ENCODE measurements at places on chromosomes 3 and 15.

- peak; percentile 13 for DNase-seq
Measured at GRCh38 chr15:74723754-74724334, 1.5 kb downstream of the CYP1A1 start.

- DNase-seq: no peak
Measured at GRCh38 chr3:88584451-88584850, 434.7 kb downstream of the C3orf38 start.

GRCh38 chr15:95715116-95715903 lies 615.2 kb upstream of the NR2F2 start:
- peak; percentile 75 for DNase-seq

DNA sequence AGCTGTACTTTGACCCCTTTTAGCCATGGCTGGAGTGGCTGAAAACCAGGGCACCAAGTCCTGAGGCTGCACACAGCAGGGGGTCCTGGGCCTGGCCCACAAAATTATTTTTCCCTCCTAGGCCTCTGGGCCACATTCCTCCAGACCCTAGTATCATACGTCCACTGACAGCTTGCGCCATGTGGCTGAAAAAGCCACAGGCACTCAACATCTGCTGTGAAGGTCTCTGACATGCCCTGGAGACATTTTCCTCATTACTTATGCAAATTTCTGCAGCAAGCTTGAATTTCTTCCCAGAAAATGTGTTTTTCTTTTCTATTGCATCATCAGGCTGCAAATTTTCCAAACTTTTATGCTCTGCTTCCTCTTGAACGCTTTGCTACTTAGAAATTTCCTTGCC lies 239.0 kb downstream of the SQOR start:
- DNase-seq: no peak

DNA sequence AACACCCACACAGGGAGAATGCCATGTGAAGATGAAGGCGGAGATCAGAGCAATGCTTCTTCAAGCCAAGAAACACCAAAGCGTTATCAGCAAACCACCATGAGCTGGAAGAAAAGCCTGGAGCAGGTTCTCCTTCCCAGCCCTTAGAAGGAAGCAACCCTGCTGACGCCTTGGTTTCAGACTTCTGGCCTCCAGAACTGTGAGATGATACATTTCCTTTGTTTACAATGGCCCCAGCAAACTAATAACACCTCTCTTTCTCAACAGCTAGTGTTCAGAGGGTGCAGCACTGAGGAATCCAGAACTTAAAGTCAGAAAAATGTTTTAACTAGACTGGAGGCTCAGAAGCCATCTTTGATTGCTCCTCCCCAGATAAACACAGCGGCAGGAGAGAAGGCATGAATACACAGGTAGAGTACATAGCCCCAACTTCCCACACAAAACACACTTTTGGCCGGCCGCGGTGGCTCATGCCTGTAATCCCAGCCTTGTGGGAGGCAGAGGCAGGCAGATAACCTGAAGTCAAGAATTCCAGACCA lies 132.4 kb upstream of the LPP start:
- no peak for DNase-seq

DNA sequence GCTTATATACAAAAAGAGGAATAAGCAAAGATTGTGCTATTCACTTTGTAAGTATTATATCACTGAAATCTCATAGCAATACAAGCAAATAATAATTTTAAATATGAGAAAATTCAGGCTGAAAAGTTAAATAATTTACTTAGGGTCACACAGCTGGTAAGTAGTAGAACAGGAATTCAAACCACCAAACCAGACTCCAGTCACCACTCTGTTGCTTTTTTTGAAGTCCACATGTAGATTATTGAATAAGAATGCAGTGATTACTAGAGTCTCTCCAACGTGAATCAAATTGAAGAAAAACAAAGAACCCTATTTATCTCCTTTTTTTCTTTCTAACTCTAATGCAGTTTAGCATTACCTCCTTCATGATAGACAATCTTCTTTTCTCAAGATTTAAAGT lies 15.9 kb downstream of the SPICE1 start:
- no peak for DNase-seq

DNA sequence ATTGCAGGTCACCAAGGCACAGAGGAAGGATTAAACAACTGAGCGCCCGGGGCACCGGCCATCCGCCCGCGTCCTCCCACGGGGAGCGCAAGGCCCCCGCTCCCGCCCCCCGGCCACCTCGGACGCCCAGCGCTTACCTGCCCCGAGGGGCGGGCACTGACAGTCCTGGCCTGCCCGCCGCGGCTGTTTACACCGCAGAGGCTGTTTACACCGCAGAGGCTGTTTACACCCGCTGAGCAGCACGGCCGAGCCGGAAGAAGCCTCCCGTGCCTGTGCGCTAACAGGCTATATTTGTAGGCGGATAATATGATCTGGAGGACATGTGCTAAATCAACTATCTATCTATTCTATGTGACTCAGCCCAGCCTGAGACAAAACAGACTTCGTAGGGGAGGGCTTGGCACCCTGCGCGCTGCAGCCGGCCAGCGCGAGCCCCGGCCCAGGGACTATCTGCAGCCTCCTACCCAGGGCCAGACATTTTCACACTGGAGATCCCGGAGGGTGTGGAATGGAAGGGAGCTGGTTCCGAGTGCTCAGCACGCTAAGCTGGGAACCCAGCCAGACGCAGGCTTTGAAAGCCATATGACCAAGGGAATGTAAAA lies at the start of gene LRRC2:
Gene LRRC2 (minus strand): TSS at position 263 of the 602 bp plus-strand sequence. CDS start 14,711 bp downstream, outside the sequence.
- DNase-seq: peak; percentile 12

GRCh38 chr3:167102071-167102470 lies 278.0 kb downstream of the ZBBX start:
- peak; percentile 26 for DNase-seq

GRCh38 chr3:171384101-171384891 lies 75.9 kb downstream of the TNIK start:
- DNase-seq: no peak

- no peak for DNase-seq
Measured at GRCh38 chr3:78604341-78604740, 1163.5 kb downstream of the ROBO1 start.

DNA sequence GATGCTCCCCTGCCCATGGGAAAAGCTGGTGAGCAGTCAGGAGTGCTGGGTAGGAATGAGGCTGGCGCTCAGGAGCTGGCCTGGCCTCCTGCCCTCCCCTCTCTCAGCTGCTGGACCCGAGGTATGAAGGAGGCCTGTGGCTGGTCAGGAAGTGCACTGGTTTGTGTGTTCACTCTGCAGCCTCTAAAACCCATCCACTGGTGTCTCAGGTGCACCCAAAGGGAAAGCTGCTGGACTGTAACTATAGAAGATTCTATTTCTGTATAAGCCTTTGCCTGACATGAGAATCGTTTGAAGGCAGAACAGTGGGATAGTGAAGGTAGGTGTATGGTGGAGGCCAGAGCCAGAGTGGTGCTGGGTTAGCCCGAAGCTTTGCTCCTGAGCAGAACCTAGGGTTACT lies 5.7 kb upstream of the CPNE9 start:
- no peak for DNase-seq

DNA sequence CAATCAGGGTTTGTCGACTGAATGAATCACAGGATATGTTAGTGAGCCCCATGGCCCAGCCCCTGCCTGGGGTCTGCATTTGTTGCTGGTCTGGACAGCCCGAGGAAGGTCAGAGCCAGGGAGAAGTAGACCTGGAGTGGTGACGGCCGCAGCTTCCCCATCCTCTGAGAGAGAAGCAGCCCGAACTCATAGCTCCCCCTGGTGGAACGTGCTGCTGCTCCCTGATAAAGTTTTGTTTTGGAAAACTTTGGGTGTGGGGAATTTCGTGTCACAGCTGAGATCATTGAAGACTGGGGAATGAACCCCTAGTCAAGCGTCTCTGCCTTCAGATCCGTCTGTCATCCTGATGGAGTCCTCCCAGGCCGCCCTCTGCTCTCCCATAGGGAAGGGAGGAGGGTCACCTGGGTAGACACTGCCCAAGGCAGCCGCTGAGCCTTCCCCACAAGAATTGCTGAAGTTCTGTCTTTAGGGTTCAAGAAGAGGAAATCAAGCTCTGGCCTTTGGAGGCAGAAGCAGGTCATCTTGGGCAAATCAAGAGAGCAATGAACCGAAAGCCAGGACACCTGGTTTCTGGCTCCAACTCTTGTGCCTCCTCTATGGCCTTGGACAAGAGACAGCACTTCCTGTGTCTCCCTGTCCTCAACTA lies 60.5 kb downstream of the GLDN start:
- peak; percentile 64 for DNase-seq

- no peak for DNase-seq
Measured at GRCh38 chr3:183725387-183725786, 27.8 kb downstream of the YEATS2 start.

DNA sequence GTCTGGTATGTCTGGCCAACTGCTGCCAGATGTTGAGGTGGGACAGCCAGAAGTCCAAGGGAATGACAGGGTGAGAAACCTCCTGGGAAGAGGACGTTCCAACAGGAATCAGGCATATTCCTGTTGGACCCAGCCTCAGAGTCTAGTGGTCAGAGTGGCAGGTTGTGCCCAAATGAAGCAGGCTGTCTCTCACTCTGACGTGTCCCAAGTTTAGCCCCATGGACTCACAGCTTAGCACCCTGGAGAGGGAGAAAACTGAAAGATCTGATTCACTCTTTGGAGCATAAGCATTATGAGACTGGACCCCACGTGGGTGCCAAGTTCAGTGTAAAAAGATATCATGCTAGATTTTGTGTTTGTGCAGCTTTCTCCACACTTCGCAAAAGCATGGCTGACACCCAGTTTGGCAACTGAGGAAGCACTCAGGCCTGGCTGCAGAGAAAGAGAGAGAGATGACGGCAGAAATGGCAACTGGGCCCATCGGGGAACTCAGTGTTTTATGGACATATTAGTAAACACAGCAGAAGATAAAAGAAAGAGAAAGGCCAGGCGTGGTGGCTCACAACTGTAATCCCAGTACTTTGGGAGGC lies 88.2 kb upstream of the LMCD1 start:
- no peak for DNase-seq

DNA sequence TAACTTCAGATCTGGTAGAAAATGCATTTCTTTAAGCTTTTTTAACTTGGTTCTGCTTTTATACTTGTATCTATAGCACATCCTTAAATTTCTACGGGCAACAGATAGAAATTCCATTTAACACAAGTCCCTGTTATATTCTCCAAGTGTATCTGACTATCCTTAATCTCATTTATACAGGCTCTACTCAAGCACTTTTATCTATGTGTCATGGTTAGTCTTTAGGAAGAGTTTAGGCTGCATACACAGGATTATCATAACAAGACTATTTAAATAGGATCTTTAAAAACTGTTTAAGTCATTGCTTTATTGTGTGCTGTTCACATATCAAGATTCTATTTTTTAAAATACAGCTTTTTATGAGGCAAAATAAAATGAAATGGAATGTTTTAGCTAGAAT lies 52.7 kb downstream of the SETD5 start:
- no peak for DNase-seq

DNA sequence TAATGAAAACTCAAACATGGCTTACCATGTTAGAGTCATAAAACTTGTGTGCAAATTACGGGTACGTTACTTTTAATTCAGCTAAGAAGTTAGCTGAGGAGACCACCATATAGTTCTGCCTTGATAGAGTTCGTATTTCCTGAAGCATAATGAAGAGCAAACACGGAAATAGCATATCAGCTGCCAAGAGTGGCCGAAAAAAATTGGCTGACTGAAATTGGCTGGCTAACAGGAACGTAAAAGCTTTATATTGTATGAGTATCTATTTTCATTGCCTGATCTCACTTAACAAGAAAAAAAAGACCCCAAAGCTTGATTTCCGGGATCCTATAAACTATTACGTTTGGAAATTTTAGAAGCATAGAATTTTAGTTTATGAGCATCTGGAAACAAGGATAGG lies 1222.9 kb downstream of the ZPLD1 start:
- DNase-seq: no peak

GRCh38 chr3:158568784-158569183 lies 2.2 kb upstream of the MLF1 start:
- DNase-seq: no peak

- no peak for DNase-seq
Measured at GRCh38 chr3:106457281-106458180, 588.7 kb upstream of the CBLB start.

DNA sequence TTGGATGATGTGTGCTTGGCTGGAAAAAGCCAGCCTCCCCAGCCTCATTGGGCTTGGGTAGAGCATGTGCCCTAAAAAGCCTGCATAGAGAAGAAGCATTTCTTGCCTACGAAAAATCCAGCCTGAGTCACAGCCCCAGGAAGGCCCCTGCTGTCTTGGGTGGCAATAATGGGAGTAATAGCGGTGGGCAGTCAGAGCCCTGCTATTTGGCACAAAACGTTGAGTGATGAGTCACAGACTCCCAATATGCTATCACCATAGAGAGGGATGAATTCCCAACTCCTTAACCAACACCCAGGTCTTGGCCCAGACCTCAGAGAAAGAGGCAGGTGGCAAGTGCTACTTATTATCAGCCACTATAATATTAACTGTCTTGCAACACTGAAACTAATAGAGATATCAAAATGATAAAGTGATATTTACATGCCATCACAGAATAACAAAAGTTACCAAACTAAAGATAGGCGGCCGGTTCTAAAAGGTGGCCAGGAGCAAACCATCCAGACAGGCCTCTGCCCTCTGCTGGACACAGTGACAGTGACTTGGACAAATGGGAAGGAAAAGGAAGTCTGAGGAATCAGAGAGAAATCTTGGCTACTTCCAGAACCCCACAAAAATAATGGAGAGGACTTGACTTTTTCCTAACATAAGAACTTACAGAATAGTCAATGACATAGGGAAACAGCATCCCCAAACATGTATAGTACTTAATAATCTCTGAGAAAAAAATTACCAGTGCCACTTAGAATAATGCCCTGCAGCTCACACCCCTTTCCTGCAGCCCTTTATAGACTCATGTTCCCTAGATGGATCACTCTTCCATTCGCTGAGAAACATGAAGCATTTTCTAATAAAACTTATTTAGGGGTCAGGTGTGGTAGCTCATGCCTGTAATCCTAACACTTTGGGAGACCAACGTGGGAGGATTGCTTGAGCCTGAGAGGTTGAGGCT lies 51.9 kb upstream of the MUC13 start:
- DNase-seq: no peak

GRCh38 chr15:24944954-24945353 lies 9.8 kb upstream of the SNRPN start:
- DNase-seq: no peak

- DNase-seq: no peak
Measured at GRCh38 chr3:50493623-50494022, 9.8 kb downstream of the CACNA2D2 start.

DNA sequence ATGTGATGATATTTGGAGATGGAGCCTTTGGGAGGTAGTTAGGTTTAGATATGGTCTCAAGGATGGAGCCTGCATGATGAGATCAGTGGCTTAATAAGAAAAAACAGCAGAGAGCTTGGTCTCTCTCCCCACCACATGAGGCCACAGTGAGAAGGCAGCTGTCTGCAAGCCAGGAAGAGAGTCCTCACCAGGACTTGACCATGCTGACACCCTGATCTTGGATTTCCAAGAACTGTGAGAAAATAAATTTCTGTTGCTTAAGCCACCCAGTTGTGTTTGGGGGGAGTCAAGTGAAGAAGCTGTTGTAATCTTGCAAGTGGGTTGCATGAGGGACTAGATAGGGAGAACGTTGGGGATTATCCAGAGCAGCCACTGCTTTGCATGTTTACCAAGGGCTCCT lies 62.3 kb upstream of the TNFAIP8L3 start:
- no peak for DNase-seq
